ENCODE measurements at places on chromosomes 3 and 15. TPM values are rescaled to one million over a fixed set of nuclear protein-coding genes. Genes with fewer than 3 reads are reported as not detected.

DNA sequence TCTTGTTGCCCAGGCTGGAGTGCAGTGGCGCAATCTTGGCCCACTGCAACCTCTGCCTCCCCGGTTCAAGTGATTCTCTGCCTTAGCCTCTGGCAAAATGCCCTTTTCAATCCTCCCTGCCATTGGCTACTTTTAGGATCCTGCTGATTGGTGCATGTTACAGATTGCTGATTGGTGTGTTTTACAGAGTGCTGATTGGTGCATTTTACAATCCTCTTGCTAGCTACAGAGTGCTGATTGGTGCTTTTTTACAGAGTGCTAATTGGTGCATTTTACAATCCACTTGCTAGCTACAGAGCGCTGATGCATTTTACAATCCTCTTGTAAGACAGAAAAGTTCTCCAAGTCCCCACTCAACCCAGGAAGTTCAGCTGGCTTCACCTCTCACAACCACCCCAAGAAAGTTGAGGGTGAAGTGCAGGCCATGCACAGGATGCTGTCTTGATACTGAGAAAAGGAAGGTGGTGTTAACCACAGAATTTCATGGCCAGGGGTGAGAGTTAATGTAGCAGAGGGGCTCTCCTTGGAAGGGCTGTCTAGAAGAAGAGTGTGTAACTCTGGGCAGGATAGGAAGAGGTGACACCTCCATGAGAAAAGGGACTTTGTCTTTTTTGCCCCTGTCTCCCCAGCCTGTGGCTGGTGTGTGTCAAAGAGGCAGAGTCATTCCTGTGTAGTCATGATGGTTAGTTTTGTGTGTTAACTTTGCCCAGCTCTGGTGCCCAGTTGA is 145.9 kb downstream of the APBA2 start:
- H3K4me3 ChIP-seq, result no peak overlapping the region
- H3K27ac ChIP-seq, result no peak overlapping the region
- H3K27me3 ChIP-seq, result no peaks in the 10 kb centered on the region

SNX4 gene
- 39.0 TPM for total RNA-seq

DNA sequence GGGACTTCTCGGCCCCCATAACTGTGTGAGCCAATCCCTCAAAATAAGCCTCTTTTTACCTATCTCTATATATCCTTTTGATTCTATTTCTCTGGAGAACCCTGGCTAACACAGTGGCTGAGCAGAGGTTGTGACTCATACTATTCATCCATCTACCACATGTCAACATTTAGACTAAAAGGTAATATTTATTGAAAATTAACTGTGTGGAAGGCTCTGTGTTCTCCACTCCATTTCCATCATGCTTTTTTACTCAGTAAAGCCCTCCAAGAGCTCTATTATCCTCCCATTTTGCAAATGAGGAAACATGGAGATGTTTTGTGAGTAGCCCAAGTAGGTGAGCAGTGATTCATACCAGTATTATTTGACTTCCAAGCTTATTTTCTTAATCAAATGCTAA is 217.9 kb upstream of the DCBLD2 start:
- H3K27ac ChIP-seq, result no peak overlapping the region
- no peaks in the 10 kb centered on the region for H3K4me1 ChIP-seq
- no peaks in the 10 kb centered on the region for H3K27me3 ChIP-seq
- DNase-seq, result no peak

- H3K36me3 ChIP-seq, result no peaks in the 10 kb centered on the region
- H3K27me3 ChIP-seq, result no peaks in the 10 kb centered on the region
- DNase-seq, result no peak
- no peak overlapping the region for H3K4me3 ChIP-seq
- no peak overlapping the region for H3K27ac ChIP-seq
Observed at GRCh38 chr3:152608696-152609594, 226.0 kb upstream of the P2RY1 start.

ACSBG1 gene
- total RNA-seq, result not detected

ZNF106 gene
- 63.8 TPM for total RNA-seq

MCTP2 gene
- total RNA-seq, result 14.3 TPM

RPL39L gene
- 15.0 TPM for total RNA-seq

CTXND1 gene
- 3.7 TPM for total RNA-seq

PLA2G4B gene
- 3.3 TPM for total RNA-seq

HAPLN3 gene
- 4.4 TPM for total RNA-seq

DNA sequence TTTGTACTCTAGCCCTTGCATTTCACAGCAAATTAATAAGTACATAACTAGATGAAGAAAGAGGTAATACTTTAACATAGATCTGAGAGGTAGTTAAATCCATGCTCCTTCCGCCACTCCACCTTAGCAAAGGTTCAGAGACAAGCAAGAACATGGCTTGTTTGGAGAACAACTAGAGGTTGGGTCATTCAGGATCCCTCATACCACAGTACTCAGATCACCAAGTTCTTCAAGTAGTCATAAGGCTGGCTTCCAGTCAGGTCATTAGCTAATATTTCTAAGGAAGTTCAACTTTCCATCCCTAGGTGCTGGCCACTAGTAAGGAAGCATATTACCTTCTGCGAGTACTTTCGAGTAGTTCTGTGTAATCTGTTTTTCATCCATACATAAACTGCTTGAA is 44.1 kb downstream of the CD200R1 start:
- no peaks in the 10 kb centered on the region for H3K36me3 ChIP-seq
- DNase-seq, result no peak
- no peaks in the 10 kb centered on the region for H3K27me3 ChIP-seq
- no peak overlapping the region for H3K4me3 ChIP-seq
- no peaks in the 10 kb centered on the region for H3K4me1 ChIP-seq

SEMA3G gene
- total RNA-seq, result 11.5 TPM

DNA sequence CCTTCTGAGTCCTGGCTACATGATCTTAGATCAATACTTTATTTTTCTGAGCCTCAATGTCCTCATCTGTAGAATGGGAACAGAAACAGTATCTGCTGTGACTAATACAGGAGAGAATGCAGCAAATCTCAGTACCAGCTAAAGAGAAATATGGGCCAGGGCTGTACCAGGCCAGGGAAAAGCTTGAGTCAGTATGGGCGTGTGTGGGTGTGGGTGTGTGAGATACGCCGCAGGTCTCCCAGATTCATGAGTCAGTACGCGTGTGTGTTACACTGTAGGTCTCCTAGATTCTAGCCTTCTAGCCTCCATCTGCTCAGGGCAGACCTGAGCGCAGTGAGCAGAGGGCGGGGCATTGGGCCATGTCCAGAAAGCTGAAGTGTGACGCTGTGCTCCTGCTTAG is 15.2 kb downstream of the GNAI2 start:
- H3K27me3 ChIP-seq, result no peaks in the 10 kb centered on the region
- H3K36me3 ChIP-seq, result peaks cover 65% of the 10 kb centered on the region
- H3K27ac ChIP-seq, result peak overlapping the region; percentile 96
- H3K4me3 ChIP-seq, result no peak overlapping the region

CLDN11 gene
- 62.9 TPM for total RNA-seq

PLSCR5 gene
- total RNA-seq, result not detected

- no peak for DNase-seq
- no peaks in the 10 kb centered on the region for H3K27me3 ChIP-seq
- H3K27ac ChIP-seq, result no peak overlapping the region
Observed at GRCh38 chr3:16349986-16350596, 85.1 kb downstream of the OXNAD1 start.

GPD1L gene
- 60.9 TPM for total RNA-seq

PEAK1 gene
- total RNA-seq, result 78.3 TPM

ITGA11 gene
- 6.9 TPM for total RNA-seq

FBXW12 gene
- not detected for total RNA-seq

PLCH1 gene
- 1.9 TPM for total RNA-seq

GRCh38 chr3:106068795-106069194 is 200.0 kb upstream of the CBLB start:
- H3K27me3 ChIP-seq, result no peaks in the 10 kb centered on the region
- H3K4me3 ChIP-seq, result no peak overlapping the region
- H3K36me3 ChIP-seq, result no peaks in the 10 kb centered on the region
- peaks cover 26% of the 10 kb centered on the region for H3K4me1 ChIP-seq

DNA sequence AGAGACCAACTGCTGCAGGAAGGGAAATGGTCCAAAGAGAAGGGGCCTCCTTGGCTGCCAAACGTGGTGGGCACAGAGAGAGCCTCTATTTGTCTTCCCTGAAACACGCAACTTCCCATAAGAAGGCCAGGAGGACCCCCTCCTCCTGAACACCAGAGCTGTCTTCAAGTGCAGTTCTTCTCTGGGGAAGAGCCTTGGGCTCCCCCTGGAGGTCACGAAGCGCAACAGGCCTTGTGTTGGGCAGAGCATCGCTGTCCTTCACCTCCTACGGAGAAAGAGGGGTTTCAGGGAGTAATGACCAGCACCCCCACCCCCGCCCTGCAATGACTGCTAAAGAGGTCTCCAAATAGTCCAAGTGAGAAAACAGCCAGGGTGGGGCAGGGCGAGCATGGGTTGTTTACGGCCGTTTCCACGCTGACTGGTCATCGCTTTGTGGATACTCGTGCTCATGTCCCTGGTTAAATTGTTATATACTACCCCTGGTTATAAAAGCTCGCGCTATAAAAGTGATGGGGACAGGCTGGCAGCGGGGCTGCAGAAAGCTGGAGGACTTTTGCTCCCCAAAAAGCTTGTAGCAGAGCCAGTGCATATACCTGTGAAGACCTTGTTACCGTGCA is 397.5 kb upstream of the ATP10A start:
- H3K4me3 ChIP-seq, result no peak overlapping the region
- no peaks in the 10 kb centered on the region for H3K4me1 ChIP-seq
- no peaks in the 10 kb centered on the region for H3K36me3 ChIP-seq
- no peak overlapping the region for H3K27ac ChIP-seq

DNA sequence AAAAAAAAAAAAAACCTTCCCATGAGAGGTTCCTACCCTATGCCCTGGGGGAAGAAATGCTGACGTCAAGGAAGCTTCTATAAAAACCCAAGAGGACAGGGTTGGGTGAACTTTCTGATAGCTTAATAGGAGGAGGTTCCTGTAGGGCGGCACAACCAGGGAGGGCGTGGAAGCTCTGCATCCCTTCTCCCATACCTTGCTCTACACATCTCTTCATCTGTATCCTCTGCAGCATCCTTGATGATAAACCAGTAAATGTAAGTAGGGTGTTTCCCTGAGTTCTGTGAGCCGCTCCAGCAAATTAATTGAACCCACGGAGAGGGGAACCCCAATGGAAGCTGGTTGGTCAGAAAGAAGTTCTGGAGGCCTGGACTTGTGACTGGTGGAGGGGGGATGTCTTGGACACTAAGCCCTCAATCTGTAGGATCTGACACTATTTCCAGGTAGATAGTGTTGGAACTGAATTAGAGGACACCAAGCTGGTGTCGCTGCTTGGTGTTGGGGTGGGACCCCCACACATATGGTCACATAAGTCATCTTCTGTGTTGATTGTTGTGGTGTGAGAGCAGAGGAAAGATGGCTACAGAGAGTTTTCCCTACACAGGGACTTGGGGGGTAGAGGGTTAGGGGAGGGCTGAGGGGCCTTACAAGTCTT is 91.5 kb downstream of the ST6GAL1 start:
- no peaks in the 10 kb centered on the region for H3K27me3 ChIP-seq
- no peaks in the 10 kb centered on the region for H3K36me3 ChIP-seq
- no peak overlapping the region for H3K4me3 ChIP-seq
- no peak overlapping the region for H3K27ac ChIP-seq
- H3K4me1 ChIP-seq, result peaks cover 5% of the 10 kb centered on the region

DNA sequence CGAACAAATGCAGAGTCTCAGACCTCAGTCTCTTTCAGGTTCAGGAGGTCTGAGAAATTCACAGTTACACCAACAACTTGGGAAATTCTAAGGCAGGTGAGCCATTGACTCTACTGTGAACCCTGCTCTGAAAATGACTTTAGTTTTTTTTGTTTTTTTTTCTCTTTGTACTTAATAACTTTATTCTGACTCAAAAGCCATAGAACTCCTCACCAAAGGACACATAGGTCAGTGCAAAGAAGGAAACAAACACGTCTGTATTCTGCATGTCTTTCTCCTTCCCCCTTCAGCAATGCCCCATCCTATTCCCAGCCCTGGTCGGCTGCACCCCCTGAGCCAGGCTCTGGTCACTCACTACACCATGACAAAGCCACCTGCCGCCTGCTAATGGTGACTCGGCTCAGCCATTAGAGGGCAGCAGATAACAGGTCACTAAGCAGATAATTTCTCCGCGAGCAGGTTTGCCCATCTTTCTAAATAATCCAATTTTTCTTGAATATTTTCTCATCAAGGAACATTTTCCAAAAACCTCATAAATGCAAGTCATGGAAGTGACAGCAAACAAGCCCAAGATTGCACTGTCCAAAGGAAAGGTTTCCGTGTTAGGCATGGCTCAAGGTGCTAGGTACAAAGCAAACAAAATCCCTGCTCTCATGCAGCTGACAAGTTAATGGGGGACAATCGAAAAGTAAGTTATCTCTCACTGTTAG is 37.7 kb downstream of the TM4SF4 start:
- H3K4me3 ChIP-seq, result no peak overlapping the region
- DNase-seq, result peak; percentile 81
- H3K36me3 ChIP-seq, result no peaks in the 10 kb centered on the region
- H3K4me1 ChIP-seq, result no peaks in the 10 kb centered on the region
- H3K27me3 ChIP-seq, result no peaks in the 10 kb centered on the region

CHRNA7 gene
- 0.20 TPM for total RNA-seq

MCF2L2 gene
- total RNA-seq, result 1.7 TPM

CRYGS gene
- 12.2 TPM for total RNA-seq

All from tibial nerve (tissue), 4 donors.